ENCODE measurements at places on chromosomes 12 and 14.

- no peak for DNase-seq
Observed at GRCh38 chr12:108514468-108514972, 557 bp upstream of the FICD start.

- DNase-seq, result no peak
Observed at GRCh38 chr12:4153343-4153892, 120.1 kb upstream of the CCND2 start.

DNA sequence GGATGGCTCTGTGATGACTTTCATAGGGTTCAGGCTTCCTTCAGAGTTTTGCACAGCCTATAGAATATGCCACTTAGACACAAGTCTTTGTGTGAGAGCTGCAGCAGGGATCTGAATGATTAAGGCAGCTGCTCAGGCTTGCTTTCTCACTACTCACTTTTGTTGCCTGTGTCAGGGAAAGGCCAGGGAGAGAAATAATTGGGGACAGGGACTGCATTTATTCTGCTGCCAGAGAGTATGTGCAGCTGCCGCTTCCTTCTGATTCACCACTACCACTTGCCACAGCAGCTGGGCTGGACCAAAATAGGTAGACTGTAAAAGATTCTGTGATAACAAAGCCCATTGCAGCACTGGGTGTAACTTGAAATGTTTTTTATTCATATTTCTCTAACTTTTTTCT, 49.7 kb downstream of the TRMT5 start:
- peak; percentile 30 for DNase-seq

- DNase-seq, result peak; percentile 60
Observed at GRCh38 chr12:8045952-8046944, 13.7 kb downstream of the FOXJ2 start.

DNA sequence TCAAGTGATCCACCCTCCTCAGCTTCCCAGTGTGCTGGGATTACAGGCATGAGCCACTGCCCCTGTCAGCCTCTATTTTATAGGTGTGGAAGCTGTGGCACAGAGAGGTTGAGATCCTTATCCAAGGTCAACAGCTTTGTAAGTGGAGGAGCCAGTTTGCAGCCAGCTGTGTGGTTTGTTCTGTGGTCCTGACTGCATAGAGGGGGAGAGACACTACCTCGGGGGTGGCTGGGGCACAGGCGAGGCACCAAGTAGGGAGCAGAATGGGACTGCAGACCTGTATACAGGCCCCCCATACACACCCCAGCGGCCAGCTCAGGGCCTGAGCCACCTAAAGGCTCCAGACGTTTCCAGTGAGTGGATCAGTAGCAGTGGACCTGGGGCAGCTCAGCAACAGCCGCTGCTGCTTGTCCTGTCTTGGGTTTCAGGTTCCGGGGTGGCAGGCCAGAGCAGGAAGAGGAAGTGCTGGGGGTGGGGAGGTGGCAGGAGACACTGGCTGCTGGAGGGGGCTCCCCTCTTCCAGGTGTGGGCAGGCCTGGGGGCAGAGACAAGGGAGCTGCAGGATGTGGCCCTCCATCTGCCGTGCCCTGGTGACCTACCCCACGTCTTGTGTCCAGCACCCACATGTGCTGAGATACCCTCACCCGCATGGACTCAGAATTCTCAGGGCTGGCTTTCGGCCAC, 11.0 kb downstream of the ORAI1 start:
- no peak for DNase-seq

DNA sequence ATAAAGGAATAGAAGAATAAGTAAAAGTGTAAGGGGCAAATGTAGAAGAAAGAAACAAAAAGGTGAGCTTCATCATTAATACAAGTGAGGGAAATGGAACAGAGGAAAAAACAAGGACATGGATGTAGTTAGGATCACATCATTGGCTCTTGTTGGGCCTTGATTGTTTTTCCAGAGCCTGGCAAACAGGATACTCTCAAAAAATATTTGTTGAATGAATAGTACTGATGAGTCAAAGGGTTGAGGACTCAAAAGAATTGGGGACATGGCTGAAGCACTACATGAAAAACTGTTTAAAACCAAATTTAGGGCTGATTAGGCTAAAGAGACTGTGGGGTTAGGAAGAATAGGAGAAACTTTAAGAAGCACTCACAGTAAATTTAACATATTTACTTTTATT, 11.4 kb upstream of the SRP54 start:
- no peak for DNase-seq

- no peak for DNase-seq
Observed at GRCh38 chr12:75969768-75970167, 61.8 kb downstream of the PHLDA1 start.

GRCh38 chr14:57326253-57326652, 57.5 kb downstream of the AP5M1 start:
- no peak for DNase-seq

DNA sequence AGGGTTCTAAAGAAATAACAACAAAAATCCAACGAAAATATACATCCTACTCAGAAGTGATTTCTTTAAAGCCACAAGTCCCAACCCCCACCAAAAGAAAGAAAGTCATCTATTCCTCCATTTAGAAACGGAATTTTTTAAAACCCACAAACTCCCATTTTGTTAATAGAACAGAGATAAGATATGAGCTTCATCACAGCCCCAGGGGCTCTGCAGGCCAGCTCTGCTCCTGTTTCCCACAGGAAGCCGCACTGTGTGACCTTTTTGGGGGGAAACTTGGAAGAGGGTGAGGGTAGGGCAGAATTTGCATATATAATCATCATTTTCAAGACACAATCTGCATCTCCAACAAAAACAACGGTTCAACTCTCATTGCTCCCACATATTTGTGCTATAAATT, 2.8 kb downstream of the FBXL14 start:
- DNase-seq, result no peak

All from NCI-H1694 treated with DMSO at 0.1 percent for 48 hours (cell line).